Muscle of arm (tissue), 14 donors: ENCODE measurements at places on chromosomes 6 and 20. TPM values are rescaled to one million over a fixed set of nuclear protein-coding genes. Genes with fewer than 3 reads are reported as not detected.

DNA sequence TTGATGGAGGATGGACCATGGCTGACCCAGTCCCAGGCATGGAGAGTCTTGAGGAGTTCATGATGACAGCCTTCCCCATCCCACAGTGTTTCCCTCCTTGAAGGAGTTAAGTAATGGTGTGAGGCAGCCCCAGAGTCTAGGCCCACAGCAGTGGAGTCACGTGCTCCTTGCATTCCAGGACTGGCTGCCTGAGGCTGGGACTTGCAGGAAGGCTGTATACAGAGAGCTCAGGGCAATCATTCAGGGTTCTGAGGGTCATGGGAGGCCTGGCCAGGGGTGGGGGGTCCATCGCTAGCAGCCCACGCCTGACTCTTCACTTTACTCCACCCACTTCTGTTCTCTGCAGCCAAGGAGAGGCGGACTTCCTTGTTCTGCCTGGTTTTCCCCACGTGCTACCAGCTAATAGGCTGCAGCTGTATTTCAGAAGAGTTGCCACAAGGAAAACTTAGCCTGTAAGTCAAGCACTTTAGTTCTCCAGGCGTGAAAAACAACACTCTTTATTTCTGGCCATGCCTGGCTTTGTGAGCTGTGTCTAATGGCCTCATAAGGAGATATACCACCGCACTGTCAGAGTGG lies 272.5 kb downstream of the DHX35 start:
- no peak for DNase-seq

DNA sequence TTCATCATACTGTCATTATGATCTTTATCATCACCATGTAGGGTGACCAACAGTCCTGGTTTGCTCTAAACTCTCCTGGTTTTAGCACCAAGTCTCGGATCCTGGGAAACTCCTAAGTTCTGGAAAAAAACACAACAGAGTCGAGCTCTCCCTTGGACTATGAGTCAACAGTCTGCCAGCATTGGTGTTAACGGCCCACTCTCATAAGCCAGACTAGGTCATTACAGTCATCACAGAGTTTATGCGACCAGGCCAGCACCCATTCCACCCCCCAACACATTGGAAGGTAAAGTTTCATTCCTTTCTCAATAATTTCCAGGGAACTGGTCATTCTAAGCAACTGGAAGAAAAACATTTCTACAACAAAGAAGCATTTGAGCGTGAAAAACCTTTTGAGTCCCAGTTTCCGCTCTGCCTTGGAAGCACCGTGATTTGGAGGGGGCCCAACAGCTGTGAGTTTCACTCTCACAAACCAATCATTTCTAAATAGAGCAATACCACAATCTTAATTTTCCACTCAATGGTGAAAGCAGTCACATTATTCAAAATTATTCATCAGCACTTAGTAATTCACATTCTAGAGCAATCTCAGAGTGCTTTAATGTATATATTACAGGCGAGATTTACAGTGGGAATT lies 445.0 kb downstream of the CDH26 start:
- DNase-seq = peak; percentile 64

- no peak for DNase-seq
Observed at GRCh38 chr20:34180460-34181120, 60.6 kb upstream of the ASIP start.

- DNase-seq = no peak
Observed at GRCh38 chr20:17749978-17750721, 50.4 kb downstream of the BANF2 start.

GRCh38 chr6:26225848-26226578 lies 138.8 kb downstream of the HFE start:
- DNase-seq = no peak

DNA sequence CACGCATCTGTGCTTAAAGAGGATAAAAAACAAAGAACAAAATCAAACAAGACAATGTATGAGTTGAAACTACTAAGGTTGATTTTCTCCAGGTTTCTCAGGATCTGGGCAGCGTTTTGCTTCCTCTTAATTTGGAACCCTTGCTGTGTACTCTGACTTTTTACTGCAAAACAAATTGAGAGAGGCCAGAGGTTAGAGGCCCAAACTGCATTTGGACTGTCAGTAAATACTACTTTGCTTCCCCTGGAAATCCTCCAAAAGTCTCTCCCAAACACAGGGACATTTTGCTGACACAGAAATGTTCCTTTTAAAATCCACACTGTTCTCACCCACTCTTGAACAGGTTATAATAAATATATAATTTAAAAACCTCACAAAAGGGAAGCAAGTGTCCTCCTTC lies 1.1 kb downstream of the ARG1 start:
- no peak for DNase-seq

DNA sequence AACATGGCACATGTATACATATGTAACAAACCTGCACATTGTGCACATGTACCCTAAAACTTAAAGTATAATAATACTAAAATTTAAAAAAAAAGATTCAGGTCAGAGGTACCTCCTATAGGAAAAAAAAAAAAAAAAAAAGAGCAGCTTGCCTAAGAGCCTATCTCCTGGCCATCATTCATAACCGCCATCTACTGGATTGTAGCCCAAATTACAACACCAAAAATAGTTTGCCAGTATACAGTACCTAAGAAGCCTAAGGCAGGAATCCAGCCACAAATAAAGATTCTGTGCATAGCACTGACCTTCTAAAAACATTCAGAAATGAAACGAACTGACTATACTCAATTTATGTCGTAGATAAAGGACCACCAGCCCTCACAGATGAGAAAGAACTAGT lies 438.4 kb upstream of the ADGRB3 start:
- no peak for DNase-seq

- DNase-seq = no peak
Observed at GRCh38 chr6:83948851-83949250, 84.7 kb upstream of the MRAP2 start.

GRCh38 chr20:45782890-45783289 lies 8.8 kb downstream of the WFDC3 start:
- DNase-seq = no peak

GRCh38 chr20:38231531-38232121 lies 28.9 kb downstream of the KIAA1755 start:
- DNase-seq = no peak

- peak; percentile 42 for DNase-seq
Observed at GRCh38 chr6:146200176-146200575, 171.3 kb downstream of the GRM1 start.

- DNase-seq = no peak
Observed at GRCh38 chr6:142323377-142323776, 21.6 kb downstream of the ADGRG6 start.

DNA sequence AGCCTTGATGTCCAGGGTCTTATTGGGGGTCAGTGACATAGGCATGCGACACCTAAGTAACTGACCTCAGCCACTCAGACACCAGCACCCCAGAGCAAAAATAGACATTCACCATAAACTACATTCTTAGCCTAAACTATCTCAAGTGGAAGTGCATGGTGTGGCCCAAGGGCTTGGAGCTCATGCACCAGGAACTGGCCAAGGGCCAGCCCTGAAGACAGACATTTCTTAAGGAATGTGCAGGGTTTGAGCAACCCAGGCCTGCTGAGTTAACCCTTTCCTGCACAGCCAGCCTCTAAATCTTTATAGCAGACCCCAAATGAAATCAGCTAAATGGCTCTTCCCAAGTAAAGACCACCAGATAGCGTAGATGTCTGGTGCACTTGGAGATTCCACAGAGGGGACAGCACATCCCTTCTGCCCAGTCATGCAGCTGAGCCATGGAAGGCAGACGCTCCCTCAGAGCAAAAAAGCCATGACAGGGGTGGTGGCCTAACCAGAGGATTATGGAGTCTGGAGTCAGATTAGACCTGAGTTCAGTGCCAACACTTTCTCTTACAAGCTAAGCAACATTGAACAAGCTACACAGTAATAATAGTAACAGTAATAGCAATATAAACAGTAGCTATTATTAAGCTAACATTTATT lies 222.6 kb downstream of the ZMYND8 start:
- no peak for DNase-seq

DNA sequence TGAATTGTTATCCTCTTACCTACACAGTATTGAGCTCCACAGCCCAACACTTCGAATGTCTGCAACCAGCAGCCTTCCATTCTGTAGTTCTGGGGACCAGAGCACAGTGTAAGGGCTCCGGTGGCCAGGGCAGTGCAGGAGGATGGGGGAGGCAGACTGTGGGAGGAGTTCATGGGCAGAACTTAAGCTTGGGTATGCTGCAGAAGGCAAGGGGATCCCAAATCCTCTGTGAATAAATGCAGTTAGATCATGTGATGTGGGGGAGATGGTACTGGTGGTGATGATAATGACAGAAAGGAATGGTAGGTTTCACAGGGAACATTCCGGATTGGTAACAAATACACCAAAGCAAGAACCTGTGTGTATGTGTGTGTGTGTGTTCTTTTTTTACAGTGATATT lies 26.5 kb upstream of the CNKSR3 start:
- DNase-seq = no peak

DNA sequence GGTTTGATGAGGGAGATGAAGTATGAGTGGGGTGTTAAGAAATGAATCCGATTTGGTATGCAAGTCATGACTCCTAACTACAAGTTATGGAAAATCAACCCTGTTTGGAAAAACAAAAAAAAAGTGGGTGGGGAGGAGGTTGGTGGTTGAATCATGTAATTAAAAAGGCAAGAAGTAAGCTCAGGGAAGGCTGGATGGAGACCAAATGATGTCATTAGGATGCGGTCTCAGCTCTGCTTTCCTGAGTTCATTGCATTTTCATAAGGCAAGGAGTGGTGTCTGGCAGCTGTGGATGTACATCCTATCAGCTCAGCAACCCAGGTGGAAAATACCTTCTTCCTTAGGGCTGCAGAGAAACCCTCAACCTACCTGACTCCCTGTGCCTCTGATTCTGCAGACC lies 60.4 kb upstream of the AKAP12 start:
- no peak for DNase-seq

DNA sequence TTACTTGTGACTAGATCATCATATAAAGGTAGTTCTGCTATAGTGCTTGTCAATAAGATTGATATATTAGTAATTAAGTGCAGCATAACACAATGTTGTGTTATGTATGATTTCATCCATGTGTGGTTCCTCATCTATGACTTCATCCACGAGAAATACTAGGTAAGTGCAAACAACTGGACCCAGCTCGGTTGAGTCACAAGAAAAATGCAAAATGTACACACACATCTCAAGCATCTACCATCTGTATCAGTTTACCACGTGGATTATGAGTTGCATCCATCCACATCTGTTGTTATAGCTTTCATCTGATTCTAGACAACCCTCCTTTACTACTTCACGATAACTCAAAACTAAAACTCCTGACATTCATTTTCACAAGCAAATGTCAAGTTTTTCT lies 517.0 kb upstream of the CITED2 start:
- DNase-seq = no peak

DNA sequence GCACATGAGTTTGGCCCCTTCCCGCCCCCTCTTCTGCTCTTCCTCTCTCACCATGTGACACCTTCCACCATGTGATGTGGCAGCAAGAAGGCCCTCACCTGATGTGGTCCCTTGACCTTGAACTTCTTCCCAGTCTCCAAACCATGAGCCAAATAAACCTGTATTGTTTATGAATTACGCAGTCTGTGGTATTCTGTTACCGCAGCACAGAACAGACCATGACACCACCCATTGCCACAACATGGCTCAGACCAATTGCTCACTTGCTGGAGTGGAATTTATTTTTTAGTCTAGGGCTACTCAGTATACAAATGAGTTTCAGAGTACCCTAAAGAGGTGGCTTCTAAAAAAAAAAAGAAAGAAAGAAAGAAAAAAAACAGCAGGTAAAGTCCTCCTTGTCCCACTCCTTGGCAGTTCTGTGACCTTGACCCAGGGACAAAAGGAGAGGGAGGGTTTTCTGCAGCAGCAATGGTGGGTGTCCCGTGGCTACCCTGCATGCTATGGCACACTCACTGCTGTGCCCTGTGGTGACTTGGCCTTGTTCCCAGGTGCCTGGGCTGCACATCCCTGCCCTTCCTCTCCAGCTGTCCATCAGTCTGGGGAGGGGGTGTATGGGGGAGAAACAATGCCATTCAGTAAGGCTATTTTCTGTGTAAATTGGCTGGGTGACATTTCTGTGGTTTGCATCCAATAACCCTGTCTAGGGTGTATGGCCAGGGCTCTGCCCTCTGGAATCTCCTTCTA lies 5.4 kb upstream of the VSX1 start:
- DNase-seq = no peak

DNA sequence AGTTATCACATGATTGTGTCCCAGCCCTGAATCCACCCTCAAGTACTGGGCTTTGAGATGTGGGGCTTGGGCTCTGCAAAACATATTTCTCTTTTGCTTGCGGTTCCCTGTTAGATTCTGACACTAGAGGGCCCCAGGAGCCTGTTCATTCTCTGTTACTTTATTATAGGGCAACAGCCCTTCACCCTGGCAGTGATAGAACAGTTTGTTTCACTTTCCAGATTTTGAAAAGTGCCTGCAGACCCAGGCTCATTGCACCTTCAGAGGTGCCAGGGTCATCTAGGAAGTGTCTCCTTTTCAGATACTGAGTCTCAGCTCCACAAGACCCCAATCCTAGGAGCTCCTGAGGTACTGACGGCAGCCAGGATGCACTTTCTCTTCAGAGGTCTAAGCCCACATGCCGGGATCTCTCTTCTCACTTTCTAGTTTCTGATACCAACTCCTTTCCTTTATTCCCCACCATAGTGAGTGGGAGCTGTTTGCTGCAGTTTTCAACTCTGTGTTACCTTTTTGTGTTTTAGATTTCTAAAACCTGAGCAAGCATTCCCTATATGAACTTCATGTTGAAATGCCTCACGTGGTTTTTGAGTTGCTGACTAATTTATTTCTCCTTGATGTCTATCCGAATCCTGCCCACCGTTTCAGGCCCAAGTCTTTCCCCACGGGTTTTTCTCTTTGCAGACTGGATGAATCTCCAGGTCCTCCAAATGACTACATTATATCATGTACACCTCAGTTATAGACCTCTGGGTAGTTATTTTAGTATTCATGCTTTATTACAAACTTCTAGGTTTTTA lies 10.9 kb downstream of the ABT1 start:
- peak; percentile 45 for DNase-seq

GRCh38 chr6:44653761-44654218 lies 266.3 kb downstream of the CDC5L start:
- DNase-seq = no peak

- no peak for DNase-seq
Observed at GRCh38 chr6:26445934-26446667, 5.8 kb downstream of the BTN3A3 start.

DNA sequence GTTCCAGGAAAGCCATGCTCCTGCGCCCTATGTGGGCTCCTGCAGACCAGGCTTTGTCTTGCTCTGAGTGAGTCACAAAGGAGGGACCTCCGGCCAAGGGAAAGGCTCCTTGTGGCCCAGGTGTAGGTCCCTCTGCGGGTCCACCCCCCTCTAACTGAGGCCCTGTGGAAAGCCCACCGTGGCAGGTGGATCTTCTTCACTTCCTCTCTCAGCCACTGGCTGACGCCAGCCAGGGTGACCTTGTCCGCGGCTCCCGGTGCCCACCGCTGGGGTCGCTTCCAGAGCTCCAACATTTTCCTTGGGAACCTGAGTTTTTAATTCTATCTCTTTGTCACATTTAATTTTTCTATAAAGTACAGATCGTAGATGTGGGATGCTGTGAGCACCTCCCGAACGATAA lies 54.1 kb downstream of the SMOC2 start:
- no peak for DNase-seq

CYP24A1 gene
- polyA plus RNA-seq = 0.84 TPM

RAET1G gene
- polyA plus RNA-seq = 0.34 TPM

LAMP5 gene
- not detected for polyA plus RNA-seq

LY6G6F gene
- not detected for polyA plus RNA-seq

CST4 gene
- not detected for polyA plus RNA-seq

ADGRF1 gene
- not detected for polyA plus RNA-seq

NR2E1 gene
- not detected for polyA plus RNA-seq

C20orf204 gene
- polyA plus RNA-seq = 0.50 TPM

TMEM74B gene
- polyA plus RNA-seq = 3.5 TPM
